Calu3 (cell line): ENCODE measurements at places on chromosomes 12 and 14.

DNA sequence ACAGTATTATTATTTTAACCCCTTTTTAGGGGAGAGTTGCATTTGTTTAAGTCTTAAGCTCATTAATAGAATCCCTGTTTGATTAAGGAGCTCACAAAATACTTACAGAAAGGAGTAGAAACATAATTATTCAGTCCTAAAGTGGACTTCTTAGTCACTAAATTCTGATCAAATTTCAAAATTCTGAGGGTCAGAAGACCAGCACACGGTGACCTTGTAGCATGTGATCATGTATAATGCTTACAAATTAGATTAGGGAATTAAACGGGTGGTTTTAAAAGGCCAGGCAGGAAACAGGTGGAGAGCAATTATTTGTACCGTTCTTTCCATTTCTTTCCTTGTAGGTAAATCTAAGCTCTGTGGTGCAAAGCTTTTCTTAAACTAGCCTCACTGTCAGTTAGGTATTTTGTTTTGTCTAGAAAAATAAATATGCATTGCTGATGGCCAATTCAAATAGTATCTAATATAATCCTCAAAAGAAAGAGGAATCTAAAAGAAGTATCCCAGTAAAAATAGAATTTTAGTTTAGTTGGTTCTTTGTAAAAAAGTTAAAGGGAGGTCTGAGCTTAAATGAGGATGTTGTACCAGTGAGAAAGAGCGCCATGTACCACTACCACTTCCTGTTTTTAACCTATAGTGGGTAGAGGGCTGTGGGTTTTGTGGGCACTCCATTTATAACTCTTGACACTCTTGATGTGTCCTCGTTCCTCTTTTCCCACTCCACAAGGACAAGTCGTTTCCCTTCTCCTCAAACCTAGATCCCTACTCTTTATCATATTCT is 51.1 kb downstream of the SLC38A1 start:
- DNase-seq: no peak

DNA sequence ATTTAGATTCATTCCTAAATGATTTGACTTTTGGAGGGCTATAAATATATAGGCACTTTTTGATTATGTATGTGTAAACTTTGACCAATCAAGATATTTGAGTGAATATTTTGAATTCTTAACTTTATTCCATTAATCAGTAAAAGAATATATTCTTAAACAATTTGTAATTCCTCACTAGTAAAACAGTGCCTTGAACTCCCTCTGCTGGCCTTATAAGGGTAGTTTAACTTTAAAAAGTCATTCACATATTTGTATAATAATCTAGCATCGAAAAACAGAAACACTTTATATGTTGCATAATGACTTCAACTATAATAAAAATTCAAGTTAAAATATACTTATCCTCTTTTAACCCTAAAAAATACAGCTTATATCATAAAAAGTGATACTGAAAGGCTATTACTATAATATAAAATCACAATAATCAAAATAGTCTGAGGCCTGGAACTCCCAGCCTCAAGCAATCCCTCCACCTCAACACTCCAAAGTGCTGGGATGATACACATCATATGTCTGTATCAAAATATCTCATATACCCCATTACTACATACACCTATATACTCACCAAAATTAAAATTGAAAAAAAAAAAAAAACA is 31.2 kb downstream of the CCDC59 start:
- no peak for DNase-seq

GRCh38 chr12:93892423-93893268 is 215.5 kb downstream of the CRADD start:
- no peak for DNase-seq

DNA sequence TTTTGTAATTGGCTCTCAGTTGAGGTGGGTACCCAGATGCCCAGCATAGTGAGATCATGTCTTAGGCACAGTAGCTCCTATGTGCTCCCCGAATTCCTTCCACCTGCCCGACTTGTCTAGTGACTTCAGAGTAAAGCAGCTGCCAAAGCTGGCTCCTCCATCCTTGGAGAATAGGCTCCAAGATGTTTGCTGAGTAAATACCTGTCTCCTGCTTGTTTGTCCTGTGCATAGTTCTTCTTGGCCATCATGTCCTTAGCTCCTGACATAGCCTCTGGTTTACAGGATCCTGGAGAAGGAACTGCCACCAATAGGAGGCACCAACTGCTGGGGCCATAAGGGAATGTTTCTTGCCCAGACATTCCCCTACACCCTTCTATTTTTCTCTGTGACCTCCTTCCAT is 52.6 kb upstream of the CISTR start:
- DNase-seq: peak; percentile 73

GRCh38 chr14:37985826-37986470 is 221.8 kb upstream of the SSTR1 start:
- DNase-seq: peak; percentile 51

DNA sequence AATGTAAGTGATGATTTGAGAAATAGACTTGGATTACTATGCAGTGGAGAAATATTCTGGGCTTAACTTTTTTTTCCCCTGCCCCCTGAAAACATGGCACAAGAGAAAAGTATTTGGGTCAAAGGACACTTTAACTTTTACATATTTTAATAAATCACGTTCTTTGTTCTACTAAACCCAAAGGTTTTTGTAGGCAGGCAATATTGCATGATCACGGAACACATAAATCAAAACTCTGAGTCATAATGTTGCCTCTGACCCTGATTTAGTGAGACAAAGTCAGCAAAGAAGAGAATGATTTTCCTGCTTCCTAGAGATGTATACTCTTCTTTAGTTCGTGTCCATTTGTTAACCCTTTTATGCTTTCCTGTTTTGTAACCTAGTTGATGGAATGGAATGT is 38.0 kb downstream of the ABCD2 start:
- DNase-seq: no peak

- no peak for DNase-seq
Observed at GRCh38 chr14:86243158-86243557, 713.2 kb downstream of the FLRT2 start.

DNA sequence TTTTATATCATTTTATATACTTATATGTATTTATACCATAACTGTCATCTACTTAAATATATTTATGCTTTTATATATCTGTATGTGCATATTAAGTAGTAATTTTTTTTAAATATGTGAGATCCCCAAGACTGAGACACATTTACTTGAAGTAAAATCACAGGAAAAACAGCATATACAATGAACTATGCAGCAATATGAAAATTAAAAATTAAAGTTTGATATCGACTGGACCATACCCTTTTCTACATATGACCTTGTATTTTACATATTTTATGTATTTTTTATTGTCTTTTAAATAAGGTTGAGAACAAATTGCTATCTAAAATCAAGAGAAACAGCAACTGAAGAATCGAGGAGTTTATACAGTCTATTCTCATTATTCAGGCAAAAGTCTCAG is 50.0 kb downstream of the TSPAN19 start:
- DNase-seq: no peak

DNA sequence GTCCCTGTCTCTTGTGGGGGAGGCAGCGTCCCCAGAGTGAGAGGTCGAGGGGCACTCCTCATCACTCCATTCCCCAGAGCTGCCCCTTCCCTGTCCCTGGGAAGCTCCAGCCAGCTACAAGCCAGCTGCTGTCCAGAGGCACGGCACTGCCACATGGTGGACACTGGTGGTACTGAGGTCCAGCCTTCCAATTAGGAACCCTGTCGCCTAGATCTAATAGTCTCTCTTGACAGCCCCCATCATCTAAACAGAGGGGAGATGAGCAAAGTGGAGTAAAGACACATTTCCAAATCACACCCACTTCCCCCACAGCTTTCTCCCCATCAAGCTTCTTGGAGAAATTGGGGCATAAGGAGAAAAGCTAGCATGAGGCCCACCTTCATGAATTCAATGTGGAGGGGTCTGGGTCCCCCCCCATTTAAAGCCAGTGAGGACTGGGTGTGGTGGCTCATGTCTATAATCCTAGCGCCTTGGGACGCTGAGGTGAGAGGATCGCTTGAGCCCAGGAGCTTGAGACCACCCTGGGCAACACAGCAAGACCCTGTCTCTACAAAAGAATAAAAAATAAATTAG is 2.1 kb upstream of the INHBE start:
- peak; percentile 90 for DNase-seq

DNA sequence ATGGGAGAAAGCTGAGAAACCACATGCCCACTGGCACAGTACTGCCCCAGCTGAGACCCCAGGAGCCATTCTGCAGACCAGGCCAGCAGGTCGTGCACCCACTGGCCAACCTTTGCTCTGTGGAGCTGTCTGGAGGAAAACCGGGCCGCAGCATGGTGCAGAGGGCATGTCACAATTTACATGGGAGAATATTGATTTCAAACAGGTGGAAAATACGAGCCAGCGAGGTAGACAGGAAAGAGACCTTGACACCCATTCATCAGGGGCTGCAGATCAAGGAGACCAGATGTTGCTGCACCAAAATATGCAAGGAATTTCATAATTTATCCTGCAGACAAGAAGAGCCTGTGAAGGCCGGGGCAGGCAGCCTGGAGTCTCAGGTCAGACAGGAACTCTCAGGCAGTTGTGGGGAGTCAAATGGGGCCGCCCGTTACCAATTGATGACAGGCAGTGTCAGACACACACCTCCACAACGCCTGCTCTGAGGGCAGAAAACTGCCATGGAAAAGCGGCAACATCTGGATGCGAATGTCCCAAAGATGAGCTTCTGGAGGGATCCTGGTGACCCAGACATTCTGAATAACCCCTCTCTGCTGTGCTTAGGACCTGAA is 74.6 kb upstream of the BCL11B start:
- DNase-seq: no peak

- no peak for DNase-seq
Observed at GRCh38 chr12:24478254-24478653, 470.6 kb downstream of the BCAT1 start.

- DNase-seq: no peak
Observed at GRCh38 chr14:23894362-23895052, 59.1 kb upstream of the DHRS4 start.

GRCh38 chr14:26401179-26401968 is 196.5 kb downstream of the NOVA1 start:
- DNase-seq: no peak

DNA sequence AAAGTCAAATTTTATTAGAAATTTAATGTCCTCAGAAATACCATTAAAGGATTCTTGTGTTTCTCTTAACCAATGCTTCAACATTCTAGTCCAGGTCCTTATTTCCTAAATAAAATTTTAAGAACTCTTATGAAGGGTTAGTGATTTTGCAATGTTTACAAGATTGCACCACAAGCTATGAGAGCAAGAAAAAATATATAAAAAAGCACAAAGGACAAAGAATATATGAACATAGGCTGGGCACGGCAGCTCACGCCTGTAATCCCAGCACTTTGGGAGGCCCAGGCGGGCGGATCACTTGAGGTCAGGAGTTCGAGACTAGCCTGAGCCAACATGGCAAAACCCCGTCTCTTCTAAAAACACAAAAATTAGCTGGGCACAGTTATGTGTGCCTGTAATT is 7.7 kb downstream of the RACGAP1 start:
- no peak for DNase-seq

- no peak for DNase-seq
Observed at GRCh38 chr14:56657604-56658003, 78.0 kb downstream of the TMEM260 start.

DNA sequence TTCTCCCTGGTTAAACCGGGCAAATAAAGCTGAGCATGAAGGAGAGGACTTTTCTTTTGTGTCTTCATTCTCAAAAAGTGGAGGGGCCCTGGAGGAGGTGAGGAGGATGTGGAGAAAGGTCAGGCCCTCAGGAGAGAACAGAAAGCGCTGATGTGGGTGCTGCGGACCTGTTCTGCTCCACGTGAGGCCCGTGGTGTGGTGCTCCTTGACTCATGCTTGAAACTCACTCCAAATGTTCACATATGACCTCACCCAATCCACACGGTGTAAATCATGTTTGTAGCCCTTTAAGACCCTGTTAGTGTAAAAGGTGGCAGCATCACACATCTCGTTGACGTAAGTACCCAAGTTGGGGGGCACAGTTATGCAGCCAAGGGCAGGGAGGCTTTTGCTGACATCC is 126.2 kb downstream of the FOXN3 start:
- no peak for DNase-seq

GRCh38 chr14:38731962-38732361 is 371.1 kb downstream of the SEC23A start:
- DNase-seq: no peak

DNA sequence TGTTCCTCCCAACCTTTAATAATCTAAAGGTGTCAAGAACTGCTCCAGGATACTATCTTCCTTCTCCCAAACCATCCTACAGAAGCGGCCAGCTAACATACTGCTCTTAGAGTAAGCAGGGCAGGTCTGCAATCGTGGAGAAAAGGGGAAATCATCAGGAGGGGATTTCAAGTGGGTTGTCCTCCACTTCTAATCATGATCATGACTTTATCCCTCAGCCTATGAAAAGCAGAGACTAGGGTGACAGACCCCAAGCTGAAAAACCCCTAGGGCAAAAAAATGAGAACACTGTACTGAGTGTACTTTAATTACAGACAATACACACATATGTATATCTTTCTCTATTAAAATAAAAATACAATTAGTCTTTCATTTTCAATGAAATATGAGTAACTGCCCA is 13.9 kb downstream of the DUSP16 start:
- DNase-seq: no peak
